ENCODE measurements at places on chromosomes 7 and 10.

GRCh38 chr10:129033340-129033739 is 433.7 kb upstream of the MGMT start:
- DNase-seq = no peak

DNA sequence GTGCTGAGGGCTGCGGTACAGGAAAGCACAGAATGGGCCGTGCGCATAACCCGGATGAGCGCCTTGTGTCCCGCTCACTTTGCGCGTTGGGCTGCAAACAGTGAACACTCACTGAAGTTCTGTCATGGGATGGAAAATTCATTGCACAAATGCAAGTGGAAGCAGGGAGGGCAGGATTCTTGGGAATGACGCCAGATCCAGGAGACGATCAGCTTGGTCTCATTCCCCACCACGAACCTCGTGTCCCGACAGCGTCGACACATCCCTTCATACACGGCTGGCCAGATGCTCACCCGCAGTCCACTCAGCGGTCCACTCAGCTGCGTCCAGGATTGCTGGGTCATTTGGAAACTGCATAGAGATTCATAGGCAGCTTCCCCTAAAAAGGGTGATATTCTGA is 607.1 kb downstream of the SDK1 start:
- no peak for DNase-seq

DNA sequence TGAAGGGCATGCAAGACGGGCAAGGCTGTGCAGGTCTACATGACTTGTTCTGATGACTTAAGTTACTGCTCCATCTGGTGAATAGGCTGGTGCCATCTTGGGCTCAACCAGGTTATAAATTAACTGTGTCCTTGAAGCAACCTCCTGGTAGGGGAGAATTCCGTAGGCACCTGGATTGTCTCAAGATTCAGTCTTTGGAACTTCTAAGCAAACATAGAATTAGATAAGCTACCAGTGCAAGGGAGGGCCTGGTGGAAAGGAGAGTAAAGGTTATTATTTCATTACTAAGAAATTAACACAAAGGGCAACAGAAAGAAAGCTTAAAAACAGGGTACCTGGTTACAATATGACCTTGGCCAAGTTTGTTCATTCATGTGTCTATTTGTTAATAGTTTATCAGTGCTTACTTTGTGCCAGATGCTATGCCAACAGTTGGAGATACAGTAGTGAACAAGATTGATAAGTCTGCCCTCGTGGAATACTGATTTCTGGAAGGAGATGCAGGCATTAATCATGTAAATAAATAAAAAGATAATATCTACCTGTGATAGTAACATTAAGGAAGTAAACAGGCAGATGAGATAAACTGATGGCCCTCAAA is 107.0 kb upstream of the PALS2 start:
- DNase-seq = no peak

DNA sequence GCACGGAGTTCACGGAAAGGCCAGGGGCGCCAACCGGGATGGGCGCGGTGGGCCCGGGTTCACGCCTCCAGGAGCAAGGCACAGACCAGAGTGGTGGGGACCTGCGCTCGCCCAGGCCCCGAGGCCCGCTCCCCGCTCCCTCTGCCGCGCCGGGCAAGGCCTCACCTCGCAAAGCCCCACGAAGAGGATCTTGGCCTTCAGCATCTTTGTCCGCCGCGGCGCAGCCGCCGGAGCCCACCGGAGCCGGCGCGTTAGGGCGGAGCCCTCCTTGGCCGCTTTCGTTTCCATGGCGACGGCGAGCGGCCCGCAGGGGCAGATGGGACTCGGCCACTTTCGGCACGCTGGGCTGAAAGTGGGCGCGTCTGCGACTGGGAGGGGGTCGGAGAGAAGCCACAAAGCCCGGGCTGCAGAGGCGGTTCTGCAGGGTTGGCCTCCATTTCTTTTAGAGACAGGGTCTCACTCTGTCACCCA is 944.4 kb upstream of the ZNF722 start:
- no peak for DNase-seq

- no peak for DNase-seq
Observed at GRCh38 chr10:64115471-64115870, 594.3 kb downstream of the REEP3 start.

GRCh38 chr7:132759482-132760243 is 183.4 kb upstream of the PLXNA4 start:
- DNase-seq = no peak

DNA sequence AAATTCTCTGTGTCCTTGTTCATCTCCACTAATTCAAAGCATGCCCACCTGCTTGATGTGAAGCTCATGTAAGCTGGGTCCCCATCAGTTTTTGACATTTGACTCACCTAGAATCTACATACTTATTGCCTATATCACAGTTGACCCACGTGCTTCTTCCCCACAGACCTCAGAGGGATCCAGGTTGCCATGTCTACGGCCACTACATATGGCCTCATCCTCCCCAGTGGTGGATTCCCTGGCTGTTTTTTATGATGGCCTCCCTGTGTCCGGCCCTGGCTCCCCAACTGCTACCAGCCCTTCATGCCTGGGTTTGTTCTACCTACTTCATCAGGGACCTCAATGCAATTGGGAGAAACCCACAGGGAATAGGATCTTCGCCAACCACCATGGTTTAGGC is 187.4 kb upstream of the GDF10 start:
- no peak for DNase-seq

- no peak for DNase-seq
Observed at GRCh38 chr7:158033196-158033595, 554.4 kb downstream of the PTPRN2 start.

- DNase-seq = no peak
Observed at GRCh38 chr10:68586606-68587305, 26.6 kb downstream of the TET1 start.

- DNase-seq = no peak
Observed at GRCh38 chr10:34698979-34699378, 116.1 kb downstream of the PARD3 start.

- no peak for DNase-seq
Observed at GRCh38 chr10:78849731-78850130, 219.0 kb upstream of the ZMIZ1 start.

GRCh38 chr10:125373546-125373945 is 213.2 kb upstream of the CTBP2 start:
- no peak for DNase-seq

- DNase-seq = no peak
Observed at GRCh38 chr7:131325179-131325840, 2.4 kb upstream of the MKLN1 start.

DNA sequence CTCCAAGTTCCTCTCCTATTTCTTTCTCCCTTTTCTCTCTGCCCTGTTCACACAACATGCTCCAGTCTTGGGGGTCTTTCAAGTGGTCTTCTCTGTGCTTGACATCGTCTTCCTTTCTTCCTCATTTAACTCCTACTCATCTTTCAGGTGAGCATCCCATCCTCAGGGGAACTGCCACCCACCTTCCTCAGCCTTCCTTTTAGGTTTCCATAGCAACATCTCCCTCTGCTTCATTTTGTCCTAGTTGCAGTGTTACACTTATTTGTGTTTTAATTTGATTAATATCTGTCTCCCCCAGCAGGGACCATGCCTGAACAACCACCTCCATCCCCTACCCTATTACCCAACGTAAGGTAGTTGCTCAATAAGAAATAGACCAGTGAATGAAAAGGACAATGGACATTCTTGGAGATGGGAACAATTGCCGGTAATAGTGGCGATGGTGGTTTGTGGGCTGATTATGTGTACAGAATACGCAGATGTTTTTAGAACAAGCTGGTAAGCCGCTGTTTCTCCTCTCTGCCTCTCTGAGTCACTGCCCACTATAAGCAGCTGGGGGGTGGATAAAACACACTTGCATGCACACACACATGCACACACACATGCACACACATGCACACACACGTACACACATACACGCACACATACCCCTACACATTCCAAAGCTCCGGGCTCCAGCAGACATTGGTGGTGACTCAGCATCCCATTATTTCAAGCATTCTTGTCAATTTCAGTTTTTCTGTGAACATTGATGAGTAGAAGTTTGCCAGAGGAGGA is 251.6 kb downstream of the GATA3 start:
- DNase-seq = no peak

DNA sequence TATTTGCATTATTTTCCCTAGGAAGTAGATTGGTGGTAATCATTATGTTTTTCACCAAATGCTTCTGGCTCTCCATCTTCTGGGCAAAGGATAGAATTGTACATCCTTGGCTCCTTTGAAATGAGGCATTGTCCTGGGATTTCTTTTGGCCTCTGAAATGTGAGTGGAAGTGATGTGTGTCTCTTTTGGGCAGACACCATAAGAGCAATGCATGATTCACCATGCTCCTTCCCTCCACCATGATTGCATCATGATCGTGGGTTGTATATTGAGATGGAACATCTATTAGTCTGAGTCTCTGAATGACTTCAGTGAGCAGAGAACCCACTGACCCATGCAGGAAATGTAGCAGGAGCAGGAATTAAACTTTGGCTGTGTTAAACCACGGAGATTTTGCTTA is 49.2 kb downstream of the ADRA2A start:
- DNase-seq = no peak

GRCh38 chr7:143484119-143484518 is 6.4 kb downstream of the TAS2R41 start:
- no peak for DNase-seq

DNA sequence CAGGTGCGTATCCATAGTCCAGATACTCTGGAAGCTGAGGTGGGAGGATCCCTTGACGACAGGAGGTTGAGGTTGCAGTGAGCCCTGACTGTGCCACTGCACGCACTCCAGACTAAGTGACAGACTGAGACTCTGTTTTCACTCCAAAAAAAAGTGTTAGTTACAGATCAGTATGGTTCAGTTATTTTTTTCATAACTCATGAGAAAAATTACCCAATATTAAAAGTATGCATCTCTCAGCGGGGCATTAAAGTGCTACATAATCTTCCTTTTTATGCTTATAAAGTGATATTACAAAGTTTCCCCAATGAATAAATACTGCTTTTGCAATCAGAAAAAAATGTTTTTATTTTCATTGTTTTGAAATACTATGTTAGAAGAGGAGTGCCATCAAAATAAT is 147.9 kb downstream of the ZNF438 start:
- DNase-seq = no peak

DNA sequence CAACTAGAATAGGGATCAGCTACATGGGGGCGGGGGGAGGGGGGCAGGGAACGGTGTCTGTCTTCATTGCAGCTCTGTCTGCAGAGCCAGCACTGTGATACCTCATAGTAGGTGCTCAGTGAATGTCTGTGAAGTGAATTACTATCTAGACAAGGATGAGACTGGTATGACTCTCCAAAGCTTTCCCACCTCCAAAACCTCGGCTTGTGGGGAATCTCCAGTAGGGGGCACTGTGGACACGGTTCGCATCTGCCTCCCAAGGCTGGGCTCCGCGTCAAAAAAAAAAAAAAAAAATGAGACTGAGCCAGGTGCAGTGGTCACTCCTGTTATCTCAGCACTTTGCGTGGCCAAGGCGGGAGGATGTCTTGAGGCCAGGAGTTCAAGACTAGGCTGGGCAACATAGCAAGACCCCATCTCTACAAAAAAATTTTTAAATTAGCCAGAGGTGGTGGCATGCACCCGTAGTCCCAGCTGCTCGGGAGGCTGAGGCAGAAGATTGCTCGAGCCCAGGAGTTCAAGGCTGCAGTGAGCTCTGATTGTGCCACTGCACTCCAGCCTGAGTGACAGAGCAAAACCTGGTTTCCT is 9.6 kb downstream of the TRIM56 start:
- DNase-seq = no peak

GRCh38 chr7:949021-949934 is 5.2 kb downstream of the ADAP1 start:
- no peak for DNase-seq

- no peak for DNase-seq
Observed at GRCh38 chr10:81873932-81874816, 820 bp upstream of the NRG3 start.

DNA sequence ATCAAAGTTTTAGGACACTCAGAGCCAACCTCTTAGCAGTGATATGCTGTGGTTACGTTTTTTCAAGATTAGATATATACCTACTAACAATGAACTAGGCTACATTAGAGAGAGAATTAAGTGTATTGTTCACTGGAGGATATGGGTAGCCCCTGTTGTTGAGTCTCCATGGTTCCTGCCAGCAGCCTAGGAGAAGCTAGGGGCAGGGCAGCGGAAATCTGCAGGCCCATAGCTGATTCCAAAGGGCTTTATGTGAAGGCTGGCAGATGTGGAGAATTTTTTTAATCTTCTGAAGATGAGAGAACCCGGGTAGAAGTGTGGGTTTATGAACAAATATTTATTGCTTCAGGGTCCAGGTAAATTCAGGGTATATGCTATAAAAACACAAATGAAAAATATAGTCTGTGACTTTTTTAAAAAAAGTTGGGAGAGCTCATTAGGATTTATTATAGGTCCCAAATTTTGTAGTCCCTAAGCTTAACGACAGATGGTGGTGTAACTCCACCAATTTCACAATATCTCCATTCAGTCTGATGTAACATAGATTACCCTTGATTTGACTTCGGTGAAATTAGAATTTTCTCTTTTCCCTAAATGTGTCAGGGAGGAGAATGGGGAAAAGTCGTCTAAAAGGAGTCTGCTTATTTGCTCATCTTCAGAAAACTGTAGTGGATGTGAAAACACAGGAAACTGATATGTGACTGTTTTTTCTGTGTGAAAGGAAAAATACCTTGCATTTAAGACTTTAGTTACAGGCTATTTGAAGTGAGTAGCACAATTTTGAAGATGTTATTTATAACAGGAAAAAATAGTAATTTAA is 163.0 kb upstream of the PPP1R3A start:
- no peak for DNase-seq

DNA sequence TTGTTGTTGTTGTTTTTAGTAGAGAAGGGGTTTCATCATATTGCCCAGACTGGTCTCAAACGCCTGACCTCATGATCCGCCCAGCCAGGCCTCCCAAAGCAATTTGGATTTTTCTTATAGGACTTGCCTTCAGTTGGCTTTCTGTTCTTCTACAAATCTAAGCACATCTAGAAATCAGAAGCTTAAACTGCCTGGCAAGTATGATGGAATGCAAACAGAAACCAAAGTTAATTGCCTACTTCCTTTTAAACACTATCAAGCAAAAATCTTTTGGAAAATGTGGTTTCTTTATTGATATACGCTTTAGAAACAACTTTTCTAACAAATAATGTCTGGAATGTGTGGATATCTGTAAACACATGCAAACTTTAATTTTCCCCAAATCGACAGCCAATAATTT is 64.9 kb downstream of the USP6NL start:
- DNase-seq = no peak

DNA sequence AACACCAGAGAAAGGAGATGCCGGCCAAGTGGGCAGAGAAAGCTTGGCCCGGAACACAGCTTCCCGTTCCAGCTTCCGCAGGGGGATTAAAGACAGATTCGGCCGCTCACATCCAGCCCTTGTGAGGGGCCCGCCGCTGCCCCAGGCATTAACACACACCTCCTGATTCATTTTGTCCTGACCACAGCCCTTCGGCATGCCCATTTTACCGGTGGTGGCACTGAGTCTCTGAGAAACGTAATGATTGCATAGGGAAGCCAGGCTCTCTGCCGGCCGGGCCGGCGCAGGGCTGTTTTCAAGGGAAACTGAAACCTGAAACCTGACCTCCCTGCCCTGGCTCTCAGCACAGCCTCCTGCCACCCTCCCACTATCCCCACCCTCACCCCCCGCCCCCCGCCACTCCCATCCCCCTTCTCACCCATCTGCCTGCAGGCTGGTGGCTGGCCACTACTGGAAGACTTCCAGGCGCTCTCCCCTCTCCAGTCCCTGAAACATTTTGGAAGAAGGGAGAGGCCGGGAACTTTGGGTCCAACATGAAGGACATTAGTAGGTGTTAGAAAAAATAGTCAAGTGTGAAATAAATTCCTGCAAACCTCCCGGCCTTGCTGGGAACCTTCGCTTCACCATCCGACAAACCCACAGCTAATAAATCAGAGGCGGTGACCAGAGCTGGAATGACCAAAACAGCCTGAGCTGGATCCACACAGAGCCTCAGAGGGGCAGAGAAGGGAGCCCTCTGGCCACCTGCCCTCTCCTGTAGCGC is 83.5 kb upstream of the CUX1 start:
- DNase-seq = no peak

All from NCI-H524 treated with DMSO at 0.1 percent for 48 hours (cell line).